ENCODE measurements at places on chromosomes 3 and 15. TPM values are rescaled to one million over a fixed set of nuclear protein-coding genes. Genes with fewer than 3 reads are reported as not detected.

Gene HRG
- total RNA-seq: not detected

Gene TGM5
- not detected for total RNA-seq

Gene NR2F2
- total RNA-seq: 37.8 TPM

Gene PEX11A
- total RNA-seq: 10.7 TPM

Gene DZIP1L
- total RNA-seq: 15.8 TPM

Gene ANKUB1
- total RNA-seq: not detected

Gene HCN4
- 0.17 TPM for total RNA-seq

Gene MYEF2
- 17.5 TPM for total RNA-seq

Gene SH2D7
- total RNA-seq: not detected

Gene CLDN1
- 1.8 TPM for total RNA-seq

Gene NANOGP8
- total RNA-seq: not detected

Gene INSYN1
- total RNA-seq: not detected

Gene PLA2G4E
- not detected for total RNA-seq

Gene SMCO1
- total RNA-seq: 0.05 TPM

Gene PPP1R14D
- total RNA-seq: not detected

Gene BRPF1
- 10.1 TPM for total RNA-seq

Gene PDCD10
- total RNA-seq: 140 TPM

Gene ANKRD34C
- total RNA-seq: not detected

Gene SLC22A14
- not detected for total RNA-seq

Gene CYP1A2
- total RNA-seq: not detected

Gene KLHL6
- not detected for total RNA-seq

Gene IL17RE
- total RNA-seq: 0.05 TPM

Gene ADGRG7
- total RNA-seq: not detected

Gene ACTL6A
- total RNA-seq: 265 TPM

Gene EFHB
- not detected for total RNA-seq

Gene SST
- total RNA-seq: 0.94 TPM

Gene ACP3
- 0.52 TPM for total RNA-seq

Gene HOMER2
- total RNA-seq: 5.5 TPM

Gene LAMB2
- 229 TPM for total RNA-seq

Gene CFAP100
- total RNA-seq: not detected

Gene ACAN
- total RNA-seq: not detected

Gene ACAP2
- 25.5 TPM for total RNA-seq

Gene GHSR
- not detected for total RNA-seq

Gene B3GALNT1
- 55.3 TPM for total RNA-seq

Gene GOLGA8G
- 0.12 TPM for total RNA-seq

Gene SPTSSB
- total RNA-seq: not detected

Gene VPS13C
- 12.5 TPM for total RNA-seq

Gene PLSCR2
- not detected for total RNA-seq

Gene FHIT
- not detected for total RNA-seq

Gene IGDCC3
- total RNA-seq: not detected

Gene CSPG4
- total RNA-seq: 3.4 TPM

Gene HIGD2B
- total RNA-seq: not detected

Gene SLC15A2
- total RNA-seq: 0.37 TPM

Gene ARHGEF26
- total RNA-seq: 4.1 TPM

Gene CORO2B
- total RNA-seq: 10.5 TPM

Gene PATL2
- total RNA-seq: 2.6 TPM

Gene CHDH
- total RNA-seq: 0.07 TPM

Gene RTP3
- 0.20 TPM for total RNA-seq

Gene SKOR1
- 0.12 TPM for total RNA-seq

Gene TMEM207
- not detected for total RNA-seq

Gene PTPRG
- 15.9 TPM for total RNA-seq

Gene ATP13A5
- total RNA-seq: not detected

Gene CPNE9
- not detected for total RNA-seq

Gene GABRG3
- not detected for total RNA-seq
